ENCODE measurements at places on chromosomes 16 and 17. TPM values are rescaled to one million over a fixed set of nuclear protein-coding genes. Genes with fewer than 3 reads are reported as not detected.
A peak's percentile ranks its signal among the peaks of the same experiment; 100 is the strongest.

DNA sequence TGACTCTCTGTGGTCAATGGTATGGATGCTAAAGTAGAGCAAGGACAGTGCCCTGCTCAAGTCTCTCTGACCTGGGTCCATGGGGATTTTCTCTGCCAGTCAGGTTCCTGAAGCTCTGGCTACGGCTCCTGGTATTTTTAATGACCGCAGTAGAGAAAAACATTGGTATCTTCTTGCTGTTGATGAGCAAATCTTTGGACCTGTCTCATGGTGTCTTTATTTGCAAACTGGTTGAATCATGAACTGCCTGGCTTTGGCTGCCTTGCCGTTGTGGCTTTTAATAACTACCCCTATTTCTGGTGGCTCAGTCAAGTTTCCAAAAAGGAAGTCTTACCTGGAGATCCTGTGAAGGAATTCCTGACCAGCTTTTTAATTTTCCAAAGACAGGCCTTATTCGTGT lies 8.7 kb downstream of the FAM234A start:
- no peaks in the 10 kb centered on the region for H3K27me3 ChIP-seq
- H3K4me1 ChIP-seq: peaks cover 9% of the 10 kb centered on the region
- no peak overlapping the region for H3K27ac ChIP-seq
- H3K36me3 ChIP-seq: no peaks in the 10 kb centered on the region
- no peak for DNase-seq

DNA sequence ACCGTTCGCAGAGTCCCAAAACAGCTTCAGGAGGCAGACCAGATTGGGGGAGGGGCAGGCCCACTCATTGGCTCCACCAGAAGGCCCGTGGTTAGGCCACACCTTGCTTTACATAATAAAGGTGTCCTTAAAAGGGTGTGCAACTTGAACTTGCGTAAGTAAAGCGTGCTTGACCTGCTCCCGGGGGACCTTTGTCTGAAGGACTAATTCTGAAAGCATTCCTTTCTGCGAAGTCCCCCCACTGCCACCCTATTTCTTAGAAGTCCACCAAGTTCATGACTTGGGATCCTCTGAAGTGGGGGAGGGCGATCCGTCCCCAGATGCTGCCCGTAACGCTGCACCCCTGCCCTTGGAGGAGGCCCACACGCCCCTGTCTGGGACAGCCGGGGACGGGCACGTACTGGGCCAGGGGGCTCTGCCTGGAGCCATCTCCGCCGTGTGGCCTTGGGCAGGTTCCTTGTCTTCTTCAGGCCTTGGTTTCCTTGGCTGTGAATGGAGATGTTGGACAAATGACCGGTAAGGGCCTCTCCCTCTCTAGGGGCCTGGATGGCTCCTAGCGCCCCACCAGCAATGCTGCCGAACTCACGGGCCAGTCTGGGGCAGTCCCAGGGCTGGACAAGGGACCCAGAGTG lies 823 bp upstream of the ZNF469 start:
- H3K36me3 ChIP-seq: no peaks in the 10 kb centered on the region
- H3K27me3 ChIP-seq: peaks cover 22% of the 10 kb centered on the region
- DNase-seq: no peak
- no peak overlapping the region for H3K27ac ChIP-seq

SNX20 gene
- 35.2 TPM for total RNA-seq

KRT12 gene
- not detected for total RNA-seq

GRCh38 chr16:57889960-57890751 lies 80.8 kb downstream of the CNGB1 start:
- no peak overlapping the region for H3K27ac ChIP-seq
- H3K27me3 ChIP-seq: peaks cover 23% of the 10 kb centered on the region
- DNase-seq: no peak

DNA sequence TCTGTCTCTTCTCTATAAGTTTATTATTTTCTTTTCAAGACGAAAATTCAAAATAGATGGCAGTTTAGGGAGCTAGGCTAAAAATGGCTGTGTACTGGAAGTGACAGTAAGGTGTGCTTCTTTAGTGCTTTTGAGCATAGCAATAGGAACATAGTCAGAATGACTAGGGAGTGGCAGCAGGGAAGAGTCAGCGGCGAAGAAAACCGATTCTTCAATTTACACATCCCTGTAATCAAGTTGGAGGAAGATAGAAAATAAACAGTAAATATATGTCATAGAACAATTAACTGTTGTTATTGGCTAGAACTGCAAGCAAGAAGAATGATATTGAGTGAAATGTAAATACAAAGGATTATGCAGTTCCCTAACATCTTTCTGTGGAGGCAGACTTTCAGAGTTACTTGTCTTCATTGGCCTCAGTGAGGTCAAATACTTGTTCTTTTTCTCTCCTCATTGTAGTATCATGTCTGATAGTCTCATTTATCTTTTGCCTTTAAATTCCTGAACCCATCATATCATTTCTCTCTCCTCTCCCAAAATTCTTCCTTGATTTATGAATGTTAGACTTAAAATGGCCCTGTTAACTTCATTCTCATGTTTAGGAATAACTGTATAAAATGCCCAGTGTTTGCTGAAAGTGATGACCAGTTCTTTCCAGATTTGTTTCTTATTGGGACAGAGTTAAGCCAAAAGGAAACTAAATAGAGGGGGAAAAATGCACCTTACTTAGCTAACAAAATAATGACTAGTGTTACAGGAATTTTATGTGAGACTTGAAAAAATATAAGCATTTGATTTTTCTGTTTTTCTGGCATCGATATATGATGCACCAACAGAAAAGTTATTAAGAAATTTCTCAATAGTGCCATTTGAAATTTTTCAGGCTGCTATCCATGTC lies 211.4 kb downstream of the BCAS3 start:
- no peak for DNase-seq
- H3K27me3 ChIP-seq: no peaks in the 10 kb centered on the region
- no peaks in the 10 kb centered on the region for H3K4me1 ChIP-seq
- no peak overlapping the region for H3K27ac ChIP-seq

DNA sequence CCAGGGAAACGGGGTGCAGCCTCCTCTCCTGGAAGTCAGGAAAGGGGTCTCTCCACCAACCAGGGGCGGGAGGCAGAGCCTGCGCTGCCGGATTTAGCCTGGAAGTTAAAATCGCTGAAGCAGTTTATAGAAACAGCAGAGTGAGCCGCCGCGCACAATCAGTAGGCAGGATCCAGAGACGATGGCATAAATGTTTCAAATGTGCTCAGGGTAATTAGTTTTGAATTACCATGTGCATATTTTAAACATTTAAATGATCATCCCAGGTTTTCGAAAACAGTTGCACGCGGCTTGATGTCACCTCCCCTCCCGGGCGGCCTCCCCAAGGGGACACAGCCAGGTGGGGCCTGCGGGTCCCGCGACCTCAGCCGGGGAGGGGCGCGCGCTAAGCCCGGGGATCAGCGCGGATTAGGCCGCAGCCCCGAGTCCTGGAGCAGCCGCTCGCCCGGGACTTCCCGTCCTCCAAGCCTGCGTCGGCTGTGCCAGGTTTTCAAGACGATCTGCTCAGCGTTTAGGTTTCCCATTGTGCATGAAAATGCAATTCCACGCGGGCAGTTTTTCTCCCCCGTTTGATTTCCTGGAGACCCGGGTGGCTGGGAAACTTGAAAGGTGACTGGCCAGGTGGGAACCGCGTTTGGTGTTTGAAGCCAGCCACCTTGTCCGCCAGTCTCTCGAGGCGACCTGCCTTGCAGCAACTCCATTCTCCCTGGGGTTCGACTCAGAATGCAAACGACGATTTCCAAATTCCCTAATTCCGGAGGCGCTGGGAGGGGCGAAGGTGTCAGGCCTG lies 78.3 kb downstream of the RPA1 start:
- H3K27me3 ChIP-seq: peaks cover 57% of the 10 kb centered on the region
- H3K27ac ChIP-seq: no peak overlapping the region
- H3K4me1 ChIP-seq: peaks cover 2% of the 10 kb centered on the region
- DNase-seq: no peak
- H3K36me3 ChIP-seq: no peaks in the 10 kb centered on the region

NARF gene
- 123 TPM for total RNA-seq

JUP gene
- total RNA-seq: 1.3 TPM

NSRP1 gene
- total RNA-seq: 27.4 TPM

DNA sequence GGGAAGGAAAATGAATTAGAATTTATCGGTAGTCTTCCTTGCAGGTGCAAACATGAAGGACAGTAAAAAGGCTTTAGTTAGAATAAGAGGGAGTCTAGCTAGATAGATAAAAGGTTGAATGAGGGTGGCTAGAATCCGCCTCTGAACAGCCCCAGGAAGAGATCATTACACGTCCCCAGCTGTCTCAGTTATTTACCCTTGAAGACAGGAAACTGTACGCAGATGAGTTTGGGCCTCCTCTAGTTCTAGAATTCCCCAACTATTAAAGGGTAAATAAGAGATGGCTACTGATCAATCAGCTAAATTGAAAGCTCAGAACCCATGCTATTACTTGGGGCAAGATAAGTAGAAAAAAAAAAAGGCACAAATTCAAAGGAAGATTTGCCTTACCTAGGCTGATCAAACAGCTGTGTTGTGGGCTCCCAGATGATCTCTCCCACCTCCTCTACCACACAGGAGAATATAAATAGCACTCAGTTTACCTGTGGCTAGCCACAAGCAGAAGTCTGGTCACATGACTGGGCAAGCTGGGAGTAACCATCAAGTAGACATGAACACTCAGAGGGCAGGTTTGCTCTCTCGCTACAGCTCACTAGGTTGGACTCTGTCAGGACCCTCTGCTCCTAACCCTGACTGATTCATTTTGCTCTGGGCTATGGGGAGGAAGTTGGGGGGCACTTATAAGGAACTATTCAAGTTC lies 17.0 kb downstream of the FAM117A start:
- peaks cover 21% of the 10 kb centered on the region for H3K36me3 ChIP-seq
- H3K4me1 ChIP-seq: peaks cover 66% of the 10 kb centered on the region
- H3K4me3 ChIP-seq: peak overlapping the region; percentile 66

DNA sequence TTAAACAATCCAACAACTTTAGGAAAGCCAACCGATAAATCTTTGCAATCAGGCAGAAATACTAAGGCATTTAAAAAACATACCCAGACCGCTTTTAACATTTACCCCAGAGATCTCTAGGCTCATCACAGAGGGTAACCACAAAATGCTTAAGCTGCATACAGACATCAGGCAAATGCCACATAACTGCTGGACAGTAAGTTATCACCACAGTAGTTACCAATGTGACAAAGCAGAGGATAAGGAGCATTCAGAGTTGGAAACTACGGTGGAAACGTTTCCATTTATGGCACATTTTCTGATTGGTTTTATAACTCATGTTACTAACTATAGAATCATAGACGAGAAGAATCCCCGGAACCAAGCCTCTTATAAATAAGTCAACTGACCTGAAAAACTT lies 77.5 kb downstream of the KANSL1 start:
- H3K4me3 ChIP-seq: no peak overlapping the region
- H3K27me3 ChIP-seq: no peaks in the 10 kb centered on the region
- H3K27ac ChIP-seq: no peak overlapping the region
- H3K4me1 ChIP-seq: peaks cover 31% of the 10 kb centered on the region
- no peak for DNase-seq
- peaks cover 18% of the 10 kb centered on the region for H3K36me3 ChIP-seq
